ENCODE measurements at places on chromosomes 6 and 20.

- DNase-seq = no peak
Measured at GRCh38 chr6:130943738-130944137, 116.5 kb downstream of the SMLR1 start.

GRCh38 chr6:170124836-170125235 lies 166.0 kb downstream of the DLL1 start:
- no peak for DNase-seq

DNA sequence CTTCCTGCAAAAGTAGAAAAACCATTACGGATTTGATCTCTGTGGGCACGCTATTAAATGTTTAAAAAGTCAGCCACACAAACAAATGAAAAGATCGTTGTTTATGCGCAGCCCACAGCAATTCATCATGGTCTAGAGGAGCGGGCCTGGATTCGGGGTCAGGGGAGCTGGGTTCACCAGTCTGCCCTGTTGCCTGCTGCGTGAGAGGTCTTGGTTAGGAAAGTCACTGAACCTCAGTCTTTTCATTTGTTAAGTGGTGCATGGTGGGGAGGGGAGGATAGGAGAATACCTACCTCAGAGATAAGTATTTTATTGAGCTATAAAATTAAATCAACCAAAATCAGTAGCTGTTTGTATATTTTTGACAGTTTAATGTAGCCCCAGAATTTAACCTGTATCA lies 47.3 kb upstream of the FYN start:
- DNase-seq = no peak

- no peak for DNase-seq
Measured at GRCh38 chr6:12580290-12580689, 136.3 kb upstream of the PHACTR1 start.

DNA sequence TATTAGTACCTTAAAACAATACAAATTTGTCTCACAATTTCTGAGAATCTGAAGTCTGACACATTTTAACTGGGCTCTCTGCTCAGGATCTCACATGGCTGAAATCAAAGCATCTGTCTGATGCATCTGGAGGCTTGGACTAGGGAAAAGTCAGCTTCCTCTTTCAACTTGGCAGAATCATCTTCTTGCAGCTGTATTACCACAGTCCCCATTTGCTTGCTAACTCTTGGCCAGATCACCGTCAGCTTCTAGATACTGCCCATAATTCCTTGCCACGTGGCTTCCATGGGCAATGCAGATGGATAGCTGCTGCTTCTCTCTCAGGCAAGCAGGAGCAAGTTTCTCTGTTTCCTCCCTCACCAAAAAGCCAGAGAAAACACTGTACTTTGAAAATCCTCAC lies 1106.4 kb upstream of the CITED2 start:
- no peak for DNase-seq

GRCh38 chr20:46027245-46027853 lies 1.7 kb upstream of the SLC12A5 start:
- DNase-seq = no peak

GRCh38 chr6:87151471-87151780 lies 3.9 kb upstream of the ZNF292 start:
- no peak for DNase-seq

- no peak for DNase-seq
Measured at GRCh38 chr20:33859157-33859695, 48.1 kb downstream of the CHMP4B start.

DNA sequence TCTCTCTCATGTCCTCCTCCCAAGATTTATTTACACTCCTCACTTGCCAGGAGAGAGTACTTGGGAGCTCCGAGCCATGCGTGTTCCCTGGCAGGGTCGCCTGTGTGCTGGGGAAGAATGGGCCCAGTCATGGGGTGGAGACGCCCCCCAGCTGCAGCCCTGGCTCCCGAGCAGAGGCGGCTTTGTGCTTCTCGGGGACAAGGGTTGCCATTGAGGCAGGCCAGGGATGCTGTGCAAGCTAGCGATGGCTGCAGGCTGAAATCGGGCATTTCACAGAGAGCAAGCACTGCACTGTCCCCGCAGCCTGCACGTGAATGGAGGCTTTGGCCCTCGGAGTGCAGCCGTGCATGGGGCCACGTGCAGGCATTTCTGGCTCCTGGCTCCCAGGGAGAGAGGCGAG lies 23.8 kb downstream of the PHACTR3 start:
- DNase-seq = no peak

DNA sequence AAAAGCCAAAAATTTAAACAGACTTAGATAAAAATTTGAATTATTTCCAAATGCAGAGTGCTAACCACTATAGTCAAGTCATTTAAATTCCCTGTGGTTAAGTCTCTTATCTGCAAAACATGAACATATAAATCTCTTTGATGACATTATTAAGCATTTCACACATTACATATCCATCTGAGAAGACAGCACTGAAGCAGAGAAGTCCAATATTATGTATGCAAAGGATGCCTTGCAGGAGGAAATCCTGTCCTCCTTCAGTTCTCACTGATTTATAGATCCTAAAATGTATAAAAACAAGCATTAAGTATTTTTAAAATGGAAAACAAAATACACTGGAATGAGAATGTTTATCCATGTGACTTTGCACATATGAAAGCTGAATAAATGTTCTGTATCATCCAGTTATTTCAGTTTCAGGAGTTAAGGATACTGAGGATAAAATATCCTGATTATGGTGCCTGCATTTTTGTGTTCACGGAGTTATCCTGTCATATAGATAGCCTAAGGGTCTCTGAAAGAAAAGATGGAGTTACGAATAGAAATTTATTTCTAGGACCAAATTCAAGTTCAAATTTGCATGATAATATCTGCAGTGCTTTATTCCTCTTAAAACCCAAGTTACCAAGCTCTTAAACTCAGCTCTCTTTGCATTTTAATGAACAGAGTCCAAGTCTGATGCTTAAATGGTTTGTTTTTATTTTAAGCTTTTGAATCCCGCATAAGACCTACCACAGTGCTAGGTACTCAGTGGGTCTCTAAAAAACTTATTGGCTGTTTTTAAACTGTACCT lies 145.4 kb downstream of the PRKN start:
- DNase-seq = no peak

DNA sequence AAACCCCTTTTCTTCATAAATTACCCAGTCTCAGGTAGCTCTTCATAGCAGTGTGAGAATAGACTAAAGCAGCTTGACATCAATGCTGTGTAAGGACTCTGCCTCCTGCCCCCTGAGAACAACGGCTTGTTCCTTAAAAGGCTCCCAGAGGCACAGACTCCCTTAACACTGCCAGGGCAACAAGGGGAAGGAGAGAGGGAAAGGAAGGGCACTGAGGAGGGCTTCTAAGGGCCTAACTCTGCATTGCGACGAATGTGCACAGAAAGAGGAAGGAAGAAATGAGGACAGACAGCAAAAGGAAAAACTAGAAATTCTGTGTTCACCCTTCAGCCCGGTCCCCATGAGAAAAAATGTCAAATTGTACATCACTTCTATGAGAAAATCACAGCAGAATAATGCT lies 74.0 kb downstream of the AGPAT4 start:
- no peak for DNase-seq

DNA sequence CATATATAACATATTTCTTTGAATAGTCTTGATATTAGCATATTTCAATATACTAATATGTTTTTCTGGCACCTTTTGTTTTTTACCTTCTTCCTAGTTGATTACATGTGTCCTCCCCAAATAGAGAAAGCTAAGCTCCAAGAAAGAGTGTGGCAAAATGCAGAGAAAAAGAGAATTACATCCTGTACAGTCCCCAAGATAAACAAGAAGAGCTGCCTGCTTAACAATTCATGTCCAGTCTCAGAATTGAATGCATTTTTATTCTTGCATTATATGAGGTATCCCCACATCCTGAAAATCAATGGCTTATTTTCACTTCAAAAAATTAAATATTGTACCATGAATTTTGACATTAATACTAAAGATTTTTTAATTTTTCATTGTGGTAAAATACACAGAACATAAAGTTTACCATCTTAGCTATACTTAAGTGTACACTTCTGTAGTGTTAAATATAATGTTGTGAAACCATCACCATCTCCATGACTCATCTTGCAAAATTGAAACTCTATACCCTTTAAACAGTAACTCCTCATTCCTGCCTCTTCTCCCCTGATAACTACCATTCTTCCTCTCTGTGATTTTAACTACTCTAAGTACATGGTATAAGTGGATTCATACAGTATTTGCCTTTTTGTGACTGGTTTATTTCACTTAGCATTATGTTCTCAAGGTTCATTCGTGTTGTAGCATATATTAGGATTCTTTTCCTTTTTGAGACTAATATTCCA lies 490.3 kb downstream of the COL12A1 start:
- no peak for DNase-seq

DNA sequence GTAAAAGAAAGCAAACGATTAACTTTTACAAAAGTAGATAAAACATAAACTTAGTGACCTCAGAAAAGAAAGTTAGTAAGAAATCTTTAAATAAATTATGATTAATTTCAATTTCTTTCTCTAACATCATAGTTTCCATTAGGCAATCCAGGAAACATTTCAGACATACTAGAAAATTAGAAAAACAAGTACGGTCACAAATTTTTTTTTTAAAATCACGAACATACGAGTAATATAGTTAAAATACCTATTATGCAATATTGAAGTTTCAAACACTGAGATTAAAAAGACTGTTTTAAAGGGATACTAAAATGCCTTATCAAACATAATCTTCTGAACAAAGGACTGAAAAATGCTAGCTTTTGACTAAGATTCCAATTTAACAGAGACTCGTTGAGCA lies 26.2 kb downstream of the NOL7 start:
- no peak for DNase-seq

DNA sequence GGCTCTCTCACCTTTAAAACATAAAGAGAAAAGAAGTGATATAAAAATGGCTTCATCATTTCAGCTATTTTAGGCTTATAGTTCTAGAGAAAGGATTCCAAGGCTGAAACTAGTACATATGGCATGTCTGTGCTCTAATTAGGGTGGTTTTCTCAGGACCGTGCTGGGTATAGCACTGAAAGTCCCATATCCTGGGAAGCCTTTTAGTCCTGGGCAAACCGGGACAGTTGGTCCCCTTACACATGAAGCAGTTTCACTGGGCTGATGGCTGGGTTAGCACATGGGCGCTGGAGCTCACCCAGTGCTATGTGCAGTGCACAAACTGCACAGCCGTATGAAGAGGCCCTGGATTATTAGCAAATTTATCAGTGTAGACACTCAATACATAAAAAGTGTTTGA lies 110.5 kb downstream of the SGK1 start:
- no peak for DNase-seq

DNA sequence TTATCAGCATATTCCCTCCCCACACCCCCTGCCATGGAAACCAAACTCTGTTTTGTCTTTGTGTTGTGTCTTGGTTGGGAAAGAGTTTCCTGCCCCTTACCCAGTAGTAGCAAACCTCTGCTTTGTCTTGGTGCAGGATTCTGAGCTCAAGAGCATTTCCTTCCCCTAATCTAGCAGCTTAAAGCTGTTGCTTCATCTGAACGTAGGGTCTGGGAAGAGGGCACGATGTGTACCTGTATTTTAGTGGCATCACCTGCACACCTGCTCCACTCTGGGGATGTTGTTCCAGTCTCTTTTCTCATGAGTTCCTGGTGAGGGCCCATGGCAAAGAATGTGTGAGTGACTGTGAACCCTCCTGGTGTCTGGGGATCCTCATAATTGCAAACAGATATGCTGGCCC lies 164.7 kb downstream of the SCP2D1 start:
- DNase-seq = no peak

DNA sequence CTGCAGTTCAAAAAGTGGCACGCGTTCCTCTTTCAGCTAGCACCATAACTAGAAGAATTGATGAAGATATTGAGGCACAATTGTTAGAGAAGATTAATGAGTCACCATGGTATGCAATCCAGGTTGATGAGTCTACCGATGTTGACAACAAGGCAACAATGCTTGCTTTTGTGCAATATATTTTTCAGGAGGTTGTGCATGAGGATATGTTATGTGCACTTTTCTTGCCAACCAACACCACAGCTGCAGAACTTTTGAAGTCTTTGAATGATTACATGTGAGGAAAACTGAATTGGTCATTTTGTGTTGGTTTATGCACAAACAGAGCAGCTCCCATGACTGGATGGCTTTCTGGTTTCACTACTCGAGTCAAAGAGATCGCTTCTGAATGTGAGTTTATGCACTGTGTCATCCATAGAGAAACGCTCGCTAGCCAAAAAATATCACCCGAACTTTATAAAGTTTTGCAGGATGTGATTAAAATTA lies 129.3 kb upstream of the SLC24A3 start:
- no peak for DNase-seq

DNA sequence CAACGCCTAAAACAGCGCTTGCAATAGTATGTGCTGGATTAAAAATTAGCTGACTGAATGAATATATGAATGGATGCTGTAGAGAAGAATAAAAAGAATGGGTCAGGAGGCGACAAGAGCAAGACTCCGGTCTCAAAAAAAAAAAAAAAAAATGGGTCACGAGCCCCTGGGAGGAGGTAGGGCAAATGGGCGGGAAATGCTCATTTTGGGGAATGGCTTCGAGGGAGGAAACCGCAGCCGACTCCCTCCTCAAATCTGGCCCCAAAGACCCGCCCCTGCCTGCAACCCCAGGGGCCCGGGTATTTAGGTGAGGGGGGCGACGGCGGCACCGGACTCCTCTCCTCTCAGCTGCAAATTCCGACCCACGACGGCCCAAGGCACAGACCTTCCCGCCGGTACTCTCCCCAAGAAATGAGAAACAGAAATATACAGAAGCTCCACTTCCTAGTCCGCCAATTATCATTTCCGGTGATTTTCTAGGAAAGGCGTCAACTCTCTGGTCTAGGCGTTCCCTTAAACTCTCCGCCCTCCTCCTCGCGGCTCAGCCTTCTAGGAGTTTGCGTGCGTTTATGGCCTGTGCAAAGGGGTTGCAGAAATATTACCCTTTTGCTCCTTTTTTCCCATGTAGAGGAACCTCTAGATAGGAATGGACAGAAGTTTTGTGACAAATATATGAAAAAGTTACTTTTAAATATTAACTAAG lies at the start of gene ZNF311:
Gene ZNF311, minus strand, starts transcription at position 133 of the 703 bp plus-strand sequence. CDS start 1,361 bp downstream, outside the sequence.
- no peak for DNase-seq

GRCh38 chr6:57027301-57027700 lies 19.2 kb upstream of the KIAA1586 start:
- DNase-seq = no peak

- DNase-seq = no peak
Measured at GRCh38 chr6:170446841-170447560, 106.1 kb downstream of the PSMB1 start.

- no peak for DNase-seq
Measured at GRCh38 chr6:90369651-90370050, 73.0 kb upstream of the BACH2 start.

DNA sequence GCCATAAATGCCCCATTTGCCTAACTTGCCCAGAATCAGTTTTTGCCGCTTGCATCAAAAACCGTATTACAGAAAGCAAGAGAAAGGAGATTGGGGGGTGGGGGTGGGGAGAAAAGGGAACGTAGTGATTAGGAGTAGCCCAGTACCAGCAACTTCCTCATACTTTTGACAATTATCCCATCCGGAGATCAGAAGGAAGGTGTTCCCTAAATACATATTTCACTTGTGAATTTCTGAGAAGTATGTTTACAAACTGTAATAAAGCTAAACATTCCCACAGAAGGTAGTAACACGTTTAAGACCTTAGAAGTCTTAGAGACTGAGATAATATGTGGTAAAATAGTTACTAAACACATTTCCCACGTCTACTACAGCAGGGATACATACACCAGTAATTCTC lies 14.5 kb downstream of the PREP start:
- no peak for DNase-seq

- no peak for DNase-seq
Measured at GRCh38 chr6:27062755-27063154, 184.7 kb upstream of the PRSS16 start.
